Left lung (tissue), 14 donors: ENCODE measurements at places on chromosomes 3 and 15. TPM values are rescaled to one million over a fixed set of nuclear protein-coding genes. Genes with fewer than 3 reads are reported as not detected.

CLDND1 gene
- 74.8 TPM for total RNA-seq

SLCO2A1 gene
- total RNA-seq, result 180 TPM

- no peak for DNase-seq
Measured at GRCh38 chr15:83205725-83206324, 1.8 kb downstream of the HDGFL3 start.

- no peak for DNase-seq
Measured at GRCh38 chr15:85453144-85453872, 72.9 kb downstream of the AKAP13 start.

- no peak for DNase-seq
Measured at GRCh38 chr3:107404727-107405469, 27.7 kb downstream of the CCDC54 start.

DNA sequence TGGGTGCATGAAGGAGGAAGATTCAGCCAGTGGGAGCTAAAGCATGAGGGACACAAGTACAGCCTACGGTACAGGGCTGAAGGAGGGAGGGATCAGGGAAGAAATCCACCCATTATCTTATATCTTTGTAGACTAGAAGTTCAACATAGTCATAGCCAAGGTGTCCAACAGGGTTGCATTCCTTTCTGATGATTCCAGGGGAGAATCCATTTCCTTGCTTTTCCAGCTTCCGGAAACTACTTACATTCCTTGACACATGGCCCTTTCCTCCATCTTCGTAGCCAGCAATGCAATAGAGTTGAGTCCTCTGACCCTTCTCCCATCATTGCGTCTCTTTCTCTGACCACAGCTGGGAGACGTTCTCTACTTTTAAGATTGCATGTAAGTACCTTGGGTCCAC, 471.0 kb upstream of the SEMA6D start:
- DNase-seq, result no peak

- no peak for DNase-seq
Measured at GRCh38 chr3:182711853-182712252, 81.5 kb upstream of the ATP11B start.

ABI3BP gene
- total RNA-seq, result 138 TPM

DNA sequence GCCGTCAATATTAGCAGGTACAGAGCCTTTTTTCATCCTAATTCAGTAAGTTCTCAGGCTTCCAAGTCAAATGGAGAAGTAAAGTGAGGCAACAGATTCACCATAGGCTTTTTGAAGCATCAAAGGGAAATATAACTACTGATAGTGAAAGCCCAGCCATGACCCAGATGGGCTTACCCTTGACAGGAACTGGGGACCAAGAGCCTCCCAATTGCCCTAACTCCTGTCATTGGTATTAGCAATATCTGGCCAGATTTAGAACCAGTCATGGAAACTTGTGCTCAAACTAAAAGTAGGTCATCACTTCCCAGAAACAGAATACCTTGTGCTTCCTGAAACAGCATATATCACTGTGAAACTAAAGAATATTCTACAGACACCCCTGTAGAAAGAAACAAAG, 33.0 kb downstream of the NME9 start:
- DNase-seq, result no peak

- DNase-seq, result no peak
Measured at GRCh38 chr3:21979706-21980105, 228.7 kb upstream of the ZNF385D start.

DNA sequence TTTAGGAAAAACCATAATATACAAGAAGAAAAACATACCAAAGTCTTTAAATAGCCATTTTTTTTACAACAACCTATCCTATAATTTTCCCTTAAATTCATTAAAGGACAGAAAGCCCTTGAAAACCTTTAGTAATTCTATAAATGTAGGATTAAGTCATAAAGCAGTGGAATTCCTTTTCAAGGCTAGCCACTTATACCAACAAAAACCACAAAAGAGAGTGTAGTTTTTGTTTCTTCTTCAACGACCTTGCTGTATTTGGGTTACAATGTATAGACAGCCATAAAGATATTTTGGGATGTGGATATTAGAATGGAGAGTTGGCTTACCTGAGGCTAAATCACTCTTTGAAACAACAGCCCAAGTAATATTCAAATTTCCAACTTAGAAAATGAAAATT, 296.6 kb upstream of the CDIN1 start:
- no peak for DNase-seq

GRCh38 chr3:182954553-182955235, 25.6 kb downstream of the DCUN1D1 start:
- no peak for DNase-seq

- no peak for DNase-seq
Measured at GRCh38 chr15:66221126-66221525, 32.4 kb downstream of the MEGF11 start.

- DNase-seq, result no peak
Measured at GRCh38 chr3:3628676-3629328, 170.4 kb upstream of the LRRN1 start.

GRCh38 chr3:32062950-32063582, 43.4 kb upstream of the GPD1L start:
- no peak for DNase-seq

- DNase-seq, result no peak
Measured at GRCh38 chr3:151265166-151265565, 13.2 kb downstream of the P2RY14 start.

GRCh38 chr3:4814904-4815574, 164.2 kb upstream of the BHLHE40 start:
- no peak for DNase-seq

ACTRT3 gene
- 2.1 TPM for total RNA-seq

FAIM gene
- total RNA-seq, result 16.0 TPM

DNA sequence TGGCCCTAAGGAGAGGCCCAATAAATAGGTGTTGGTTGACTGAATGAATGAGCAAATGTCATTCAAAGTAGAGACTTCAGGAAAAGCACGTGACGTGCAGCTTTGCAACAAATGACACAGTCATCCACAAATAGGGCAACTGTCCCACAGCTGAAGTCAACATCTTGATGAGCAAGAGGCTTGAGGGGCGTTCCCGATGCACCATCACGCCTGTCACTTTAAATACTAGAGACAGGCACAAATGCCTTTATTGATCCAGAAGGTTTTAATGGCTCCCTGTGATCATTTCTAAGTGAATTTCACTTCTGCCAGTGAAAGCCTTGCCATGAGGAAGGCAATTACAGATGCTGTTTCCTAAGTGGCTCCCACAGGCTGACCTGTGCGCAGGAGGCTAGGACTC, 43.6 kb downstream of the ABTB1 start:
- DNase-seq, result no peak

GRCh38 chr3:116836286-116836685, 126.7 kb downstream of the TUSC7 start:
- DNase-seq, result no peak

- DNase-seq, result no peak
Measured at GRCh38 chr15:39654304-39654703, 73.4 kb downstream of the THBS1 start.

- DNase-seq, result no peak
Measured at GRCh38 chr15:35514759-35515158, 31.2 kb downstream of the DPH6 start.

DNA sequence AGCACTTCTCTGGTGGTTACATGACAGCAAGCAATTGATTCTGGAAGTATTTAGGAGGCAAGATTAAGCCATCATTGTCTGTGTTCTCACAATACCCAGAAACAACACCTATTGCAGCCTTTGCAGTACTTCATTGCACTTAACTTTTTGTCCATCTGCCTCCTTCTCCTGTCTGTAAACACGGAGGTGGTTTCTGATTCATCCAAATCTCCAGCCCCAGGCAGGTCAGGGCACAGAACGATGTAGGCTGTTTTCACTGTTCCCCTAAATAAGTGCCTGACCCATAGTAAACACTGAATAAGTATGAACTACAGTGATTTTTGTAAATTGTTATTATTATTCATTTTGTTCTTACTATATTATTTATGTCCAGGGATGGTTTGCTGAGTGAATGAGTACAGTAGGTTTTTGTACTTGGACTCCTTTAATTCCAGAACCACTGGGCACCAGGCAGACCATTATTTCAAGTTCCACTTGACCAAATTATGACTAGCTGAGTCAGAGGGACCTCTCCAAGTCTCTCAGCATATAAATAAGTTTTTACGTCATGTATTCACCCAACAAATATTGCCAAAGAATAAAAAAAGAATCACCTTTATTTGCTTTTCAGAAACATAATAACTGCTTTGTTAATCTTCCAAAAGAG, 283.3 kb upstream of the TRIM42 start:
- DNase-seq, result no peak

OR4M2 gene
- total RNA-seq, result not detected

DNA sequence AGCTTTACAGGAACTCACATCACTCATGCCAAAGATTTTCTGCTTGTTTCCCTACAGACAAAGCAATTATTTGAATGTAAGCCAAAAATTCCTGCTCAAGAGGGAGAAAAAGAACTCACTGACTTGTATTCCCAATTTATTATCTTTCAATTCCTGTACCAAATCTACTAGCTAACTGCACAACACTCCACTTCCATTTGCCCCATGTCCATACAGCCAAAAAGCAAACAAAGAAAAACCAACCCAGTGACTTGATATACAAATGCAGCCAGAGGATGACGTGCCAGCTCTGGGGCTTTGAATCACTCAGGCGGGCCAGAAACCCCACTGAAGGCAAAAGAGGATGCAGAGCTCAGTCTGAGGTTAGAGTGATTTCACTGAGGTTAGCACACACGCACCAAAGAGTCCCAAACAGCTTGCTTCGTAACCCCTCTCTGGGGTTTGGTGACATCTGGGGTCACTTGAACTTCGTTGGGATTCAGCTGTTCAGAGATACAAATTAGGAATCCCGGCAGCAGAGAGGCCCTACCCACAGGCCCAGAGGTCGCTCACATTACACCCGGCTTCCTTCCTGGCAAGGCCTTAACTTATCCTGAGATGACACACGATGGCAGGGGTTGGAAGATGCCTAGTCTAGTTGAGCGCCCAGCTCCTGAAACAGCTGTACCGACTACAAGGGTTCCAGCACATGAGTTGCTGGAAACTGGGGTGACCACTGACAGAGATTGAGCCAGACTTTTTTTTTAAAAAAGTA, 1.6 kb downstream of the RFTN1 start:
- peak; percentile 65 for DNase-seq

DNA sequence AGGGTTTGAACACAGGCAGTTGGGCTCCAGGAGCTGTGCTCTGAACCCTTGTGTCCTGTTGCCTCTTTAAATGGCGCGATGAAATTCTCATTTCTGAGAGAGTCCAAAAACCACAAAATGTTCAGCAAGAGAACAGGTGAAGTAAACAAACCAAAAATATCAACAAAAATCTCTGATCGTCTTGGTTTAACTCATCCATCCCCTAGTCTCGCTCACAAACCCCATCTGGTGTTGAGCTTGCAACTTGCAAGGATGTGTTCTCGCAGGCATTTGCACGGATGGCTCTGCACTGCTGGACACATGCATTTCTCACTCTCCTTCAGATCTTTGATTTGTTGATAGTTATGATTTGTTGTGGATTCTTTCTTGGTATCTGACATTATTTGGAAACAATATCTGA, 31.1 kb downstream of the FAH start:
- DNase-seq, result no peak

DNA sequence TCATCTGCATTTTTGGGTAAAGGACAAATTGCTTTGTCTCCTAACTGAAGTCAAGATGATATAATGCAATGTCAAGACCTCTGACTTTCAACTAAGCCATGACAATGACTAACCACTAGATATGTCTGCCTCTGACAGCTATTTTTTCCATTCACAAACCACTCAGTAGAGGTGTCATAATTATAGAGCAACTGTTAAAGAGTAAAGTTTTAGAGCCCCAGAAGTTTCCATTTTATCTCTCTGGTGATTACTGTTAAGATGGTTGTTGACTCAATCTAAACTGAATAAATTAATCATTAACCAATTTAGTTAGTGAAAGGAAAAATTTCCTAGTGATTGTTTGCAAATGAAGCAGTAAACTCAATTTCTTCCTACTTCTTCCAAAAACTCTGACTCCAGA, 779.9 kb downstream of the GRM7 start:
- no peak for DNase-seq

- DNase-seq, result no peak
Measured at GRCh38 chr15:57897870-57898269, 167.6 kb downstream of the ALDH1A2 start.

SOX2 gene
- total RNA-seq, result 2.4 TPM

DNA sequence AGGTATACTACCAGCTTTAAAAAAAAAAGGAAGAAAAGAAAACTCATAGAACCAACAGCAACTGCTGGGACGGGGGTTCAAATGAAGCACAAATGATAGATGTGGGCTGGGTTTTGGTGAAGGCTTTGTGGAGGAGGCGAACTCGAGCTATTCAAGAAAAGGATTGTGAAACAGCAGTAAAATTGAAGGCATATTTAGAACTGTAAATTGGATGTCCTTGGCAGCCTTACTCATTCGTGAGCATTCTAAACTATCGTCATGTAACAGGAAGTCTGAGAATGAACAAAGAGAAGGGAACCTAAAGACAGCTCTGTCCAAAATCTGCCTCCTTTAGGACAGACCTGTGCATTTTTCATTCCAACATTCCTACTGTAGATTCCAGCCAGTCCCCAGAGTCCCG, 97.8 kb downstream of the LARS2 start:
- no peak for DNase-seq
